Naive thymus-derived CD4-positive, alpha-beta T cell (primary cell): ENCODE measurements at places on chromosomes 12 and 14.

DNA sequence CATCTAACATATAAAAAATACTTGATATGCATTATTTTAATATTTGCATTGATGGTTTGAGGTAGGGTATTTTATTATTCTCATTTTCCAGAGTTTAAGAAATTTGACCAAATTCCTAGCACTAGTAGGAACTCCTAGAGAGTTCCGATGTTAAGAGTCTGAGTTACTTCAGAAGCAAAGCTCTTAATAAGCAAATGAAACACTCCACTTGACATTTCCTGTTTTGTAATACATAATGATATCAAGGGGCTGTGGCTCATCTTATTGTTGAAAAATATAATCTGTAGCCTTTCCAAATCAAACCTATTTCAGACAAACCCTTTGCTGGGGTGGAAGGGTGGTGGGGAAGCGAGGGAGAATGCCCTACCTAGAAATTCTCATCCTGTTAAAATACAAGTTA, 355.5 kb downstream of the DIO2 start:
- DNase-seq: no peak

DNA sequence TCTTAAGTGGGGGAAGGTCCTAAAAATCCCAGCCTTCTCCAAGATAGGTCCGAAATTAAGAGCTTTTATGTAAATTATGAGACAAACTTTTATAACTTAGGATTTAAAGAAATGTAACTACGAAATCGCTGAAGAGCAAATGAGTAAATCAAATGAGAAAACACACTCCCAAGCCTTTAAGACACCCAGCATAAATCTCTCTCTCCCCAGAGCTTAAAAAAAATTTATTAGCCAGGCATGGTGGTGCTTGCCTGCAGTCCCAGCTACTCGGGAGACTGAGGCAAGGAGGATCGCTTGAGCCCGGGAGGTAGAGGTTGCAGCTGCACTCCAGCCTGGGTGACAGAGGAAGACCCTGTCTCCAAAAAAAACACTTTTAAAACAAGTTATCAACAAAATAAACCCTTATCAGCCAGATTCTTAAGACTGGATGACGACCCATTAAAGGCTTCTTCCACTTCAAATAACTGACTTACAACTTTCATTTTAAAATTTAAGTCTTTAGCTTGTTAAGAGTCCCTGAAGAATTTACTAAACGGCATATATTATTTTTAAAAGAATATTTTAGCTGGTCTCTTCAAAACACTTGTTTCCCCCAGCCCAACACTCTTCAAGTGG, 3.2 kb downstream of the PTGES3 start:
- no peak for DNase-seq

DNA sequence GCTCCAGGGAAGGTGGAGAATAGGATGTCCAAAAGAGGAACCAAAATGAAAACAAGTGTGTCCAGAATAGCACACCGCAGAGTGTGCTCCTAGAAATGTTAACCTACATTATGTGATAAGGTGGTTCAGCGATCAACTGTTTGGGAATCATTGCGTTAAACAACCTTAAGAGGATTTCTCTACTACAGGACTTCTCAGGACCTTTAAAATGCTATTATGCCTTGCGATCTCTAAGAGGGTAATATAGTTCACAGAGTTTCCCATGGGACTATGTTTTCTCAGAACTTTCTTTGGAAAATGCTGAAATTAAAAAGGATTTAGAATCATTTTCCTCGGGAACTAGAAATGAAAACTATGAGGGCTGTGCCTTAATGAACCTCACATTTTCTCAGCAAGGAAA, 1.8 kb downstream of the GLT8D2 start:
- no peak for DNase-seq

DNA sequence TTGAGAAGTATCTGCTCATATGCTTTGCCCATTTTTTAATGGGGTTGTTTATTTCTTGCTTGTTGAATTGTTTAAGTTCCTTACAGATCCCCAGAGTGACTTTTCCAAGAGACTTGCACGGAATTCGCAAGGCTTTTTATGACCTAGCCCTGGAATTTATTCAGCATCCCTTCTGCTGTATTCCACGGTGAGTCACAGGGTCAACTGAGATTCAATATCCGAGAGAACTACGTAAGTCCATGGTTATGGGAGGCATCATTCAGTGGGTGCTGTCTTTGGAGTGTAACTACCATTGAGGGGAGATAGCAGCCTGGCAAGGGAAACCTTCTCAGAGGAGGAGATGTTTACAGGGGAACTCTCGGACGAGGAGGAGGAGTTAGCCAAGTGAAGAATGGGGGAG, 20.9 kb upstream of the GPRC5A start:
- no peak for DNase-seq

- DNase-seq: no peak
These were observed 24.2 kb upstream of the FOXN3 start for GRCh38 chr14:89440986-89441909.

DNA sequence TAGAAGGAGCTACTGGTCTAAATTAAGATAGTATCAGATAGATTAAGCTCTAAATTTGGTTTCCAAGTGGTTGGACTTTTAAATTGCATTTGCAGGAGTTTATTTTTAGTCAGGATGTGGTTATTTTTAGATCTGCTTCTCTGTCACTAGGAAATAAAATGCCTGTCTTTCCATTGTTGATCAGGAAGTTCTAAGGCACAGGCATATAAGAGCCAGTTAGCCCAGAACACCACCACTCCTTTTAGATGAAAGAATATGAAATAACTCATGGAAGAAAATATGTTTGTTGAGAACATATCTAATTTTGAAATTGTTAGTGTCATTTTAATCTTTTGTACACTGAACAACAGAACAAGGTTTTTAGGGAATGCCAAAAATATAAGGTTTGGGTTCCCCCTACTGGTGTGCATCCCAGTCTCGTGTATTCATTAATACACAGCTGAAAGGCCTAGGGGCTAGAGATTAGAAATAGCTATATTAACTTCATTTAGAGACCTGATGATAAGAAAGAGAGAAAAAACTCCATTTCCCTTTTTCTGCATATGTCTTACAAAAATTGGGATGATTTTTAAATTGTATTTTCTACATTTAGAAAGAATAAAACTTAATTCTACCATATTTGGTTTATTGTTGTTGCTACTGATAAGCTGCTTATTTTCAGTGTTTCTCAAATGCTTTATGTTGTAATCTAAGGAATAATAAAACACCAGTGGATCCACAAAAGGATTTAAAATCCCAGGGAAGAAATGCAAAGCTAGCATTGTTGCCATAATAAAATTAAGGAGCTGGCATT, 67.2 kb downstream of the RIC8B start:
- DNase-seq: peak; percentile 47

DNA sequence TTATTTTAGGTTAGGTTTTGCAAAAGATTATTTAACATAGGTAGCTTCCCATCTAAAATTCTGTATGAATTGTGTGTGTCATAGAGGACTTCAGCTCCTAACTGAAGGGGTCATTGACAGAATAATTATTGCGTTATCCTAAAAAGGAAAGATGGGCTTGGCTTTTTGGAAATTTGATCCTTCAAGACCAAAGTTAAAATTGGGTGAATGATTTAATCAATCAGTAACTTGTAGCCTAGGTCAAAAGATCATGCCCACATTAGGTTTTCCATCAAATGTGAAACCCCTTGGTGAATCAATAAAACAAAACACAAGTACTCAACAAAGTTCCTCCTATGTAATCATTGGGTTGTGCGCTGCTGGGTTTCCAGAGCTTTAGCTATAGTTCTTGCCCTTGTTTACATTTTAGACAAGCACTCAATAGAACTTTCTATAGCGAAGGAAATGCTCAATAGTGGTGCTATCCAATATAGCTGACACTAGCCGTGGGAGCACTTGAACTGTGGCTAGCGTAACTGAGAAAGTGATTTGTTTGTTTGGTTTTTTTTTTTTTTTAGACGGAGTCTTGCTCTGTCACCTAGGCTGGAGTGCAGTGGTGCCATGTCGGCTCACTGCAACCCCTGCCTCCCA, 37.6 kb upstream of the ARHGAP5 start:
- no peak for DNase-seq

GRCh38 chr12:11555743-11556625, 93.5 kb upstream of the ETV6 start:
- DNase-seq: peak; percentile 58

DNA sequence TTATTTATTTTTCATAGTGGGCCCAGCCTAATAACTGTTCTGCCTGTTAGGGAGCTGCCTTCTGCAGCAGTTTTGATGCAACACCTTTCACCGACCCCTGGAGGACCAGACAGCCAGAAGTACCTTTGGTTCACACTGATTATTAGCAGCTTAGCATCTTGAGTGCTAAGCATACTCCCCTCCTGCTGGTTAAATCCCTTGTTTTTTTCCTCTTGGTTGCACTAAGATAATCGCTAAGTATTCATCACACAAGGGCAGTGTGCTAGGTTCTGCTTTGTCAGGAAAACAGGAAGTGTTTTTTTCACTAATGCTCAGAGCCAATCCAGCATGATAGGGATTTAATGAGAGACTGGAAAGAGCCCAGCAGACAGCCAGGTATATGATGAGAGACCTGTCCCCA, 437.0 kb downstream of the FUT8 start:
- DNase-seq: no peak

- no peak for DNase-seq
These were observed 150.6 kb downstream of the NTF3 start for GRCh38 chr12:5582541-5582940.

- no peak for DNase-seq
These were observed 20.0 kb downstream of the BORCS5 start for GRCh38 chr12:12376646-12377448.
